DMS 273 treated with DMSO at 0.1 percent for 48 hours (cell line): ENCODE measurements at places on chromosomes 2 and 18.

DNA sequence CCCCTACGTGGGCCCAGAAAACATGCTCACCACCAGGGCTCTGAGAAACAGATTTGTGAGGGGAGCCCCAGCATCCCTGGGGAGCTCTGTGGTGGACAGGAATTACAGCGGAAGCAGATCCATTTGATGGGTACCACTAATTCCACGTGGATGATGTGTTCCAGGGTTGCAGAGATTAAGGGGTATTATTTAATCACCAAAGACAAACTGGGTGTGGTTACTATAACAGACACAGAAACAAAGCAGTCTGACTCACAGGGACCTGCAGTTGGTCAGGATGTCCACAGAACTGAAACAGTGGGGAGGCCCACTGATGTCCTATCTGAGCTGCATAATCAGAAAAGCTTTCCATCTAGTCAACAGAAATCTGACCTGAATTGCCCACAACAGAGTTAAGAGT lies 65.8 kb downstream of the PSMG2 start:
- DNase-seq, result no peak

DNA sequence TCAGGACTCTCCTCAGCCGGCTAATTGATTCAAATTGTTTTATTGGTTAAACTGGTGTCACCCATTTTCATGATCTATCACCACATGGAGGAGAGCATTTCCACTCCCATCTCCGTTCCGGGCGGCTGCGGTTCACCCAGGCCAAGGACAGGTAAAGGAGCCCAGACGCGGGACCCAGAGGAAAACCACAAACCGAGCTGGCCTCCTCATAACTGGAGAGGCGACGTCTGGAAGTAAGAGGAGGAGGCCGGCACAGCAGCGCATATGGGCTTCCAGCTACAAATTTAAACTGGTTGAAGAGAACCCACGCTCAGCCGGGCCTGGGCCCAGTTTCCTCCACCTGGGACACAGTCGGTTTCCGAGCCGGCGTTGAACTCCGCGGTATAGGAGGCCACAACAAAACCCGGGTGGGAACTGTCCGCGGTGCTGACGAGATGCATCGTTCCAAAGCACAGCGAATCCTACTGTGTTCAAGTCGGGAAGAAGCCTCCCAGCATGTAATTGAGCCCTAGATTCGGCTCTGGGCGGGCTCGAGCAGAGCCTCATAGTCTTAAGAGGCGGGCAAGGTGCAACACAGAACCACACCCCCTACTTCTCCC lies 3.0 kb upstream of the SKOR2 start:
- DNase-seq, result no peak

- no peak for DNase-seq
Observed at GRCh38 chr18:25819746-25820363, 270.6 kb downstream of the SS18 start.

DNA sequence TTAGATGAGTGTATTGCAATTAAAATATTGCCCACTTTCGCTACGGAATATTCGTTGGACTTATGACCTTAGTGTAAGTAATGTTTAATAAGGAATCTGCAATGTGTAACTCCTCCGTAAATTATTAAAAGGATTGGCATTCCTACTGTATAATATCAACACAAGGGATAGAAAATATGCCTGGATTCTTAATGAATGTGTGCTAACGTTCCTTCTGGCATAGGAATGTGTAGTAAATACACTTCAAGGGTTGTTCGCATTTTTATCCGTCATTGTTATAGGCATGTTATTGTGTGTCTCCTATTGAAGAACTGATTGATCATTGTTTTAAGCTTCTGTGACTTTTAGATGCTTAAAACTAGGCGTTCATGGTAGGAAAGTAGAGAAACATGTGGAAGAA lies 134.5 kb downstream of the NEDD4L start:
- no peak for DNase-seq

DNA sequence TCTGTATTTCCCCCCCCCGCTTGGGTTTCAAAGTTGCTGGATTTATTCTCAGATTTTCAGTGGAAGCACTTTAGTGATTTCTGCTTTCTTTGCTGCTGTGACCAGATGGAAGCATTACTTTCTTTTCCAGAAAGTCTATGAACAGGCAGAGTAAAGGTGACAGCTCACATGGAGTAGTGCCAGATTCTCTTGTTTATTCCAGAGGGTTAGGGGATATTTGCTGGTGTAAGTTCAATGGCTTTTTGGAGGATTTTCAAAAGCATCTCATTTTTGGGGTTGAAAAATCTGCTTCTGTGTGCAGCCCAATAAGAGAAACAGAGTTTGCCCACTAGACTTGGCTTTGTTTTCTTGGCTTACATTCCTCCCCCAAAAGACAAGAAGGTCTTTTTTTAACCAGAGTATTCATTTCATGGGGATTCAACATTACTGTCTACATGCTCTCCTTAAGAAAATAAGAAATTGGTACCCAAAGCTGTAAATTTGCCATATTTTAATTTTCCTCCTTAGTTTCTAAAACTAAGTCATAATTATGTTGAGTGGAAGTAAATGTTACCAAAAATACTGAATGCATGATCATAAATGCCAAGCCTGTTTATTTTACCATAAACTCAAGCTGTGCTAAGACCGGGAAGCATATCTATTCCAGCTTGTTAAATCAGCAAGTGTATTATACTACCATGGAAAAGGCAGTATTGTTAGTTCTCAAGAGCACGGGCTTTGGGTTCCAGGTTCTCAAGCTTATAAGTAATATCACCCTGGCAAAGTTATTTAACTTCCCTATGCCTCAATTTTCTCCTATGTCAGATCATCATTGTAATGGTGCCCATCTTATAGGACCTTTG lies 557.2 kb downstream of the CPS1 start:
- DNase-seq, result no peak

- DNase-seq, result no peak
Observed at GRCh38 chr2:186984966-186985365, 136.0 kb upstream of the ZSWIM2 start.

GRCh38 chr2:115036818-115037217 lies 594.4 kb downstream of the DPP10 start:
- no peak for DNase-seq

GRCh38 chr2:12502759-12503158 lies 214.0 kb upstream of the TRIB2 start:
- no peak for DNase-seq

DNA sequence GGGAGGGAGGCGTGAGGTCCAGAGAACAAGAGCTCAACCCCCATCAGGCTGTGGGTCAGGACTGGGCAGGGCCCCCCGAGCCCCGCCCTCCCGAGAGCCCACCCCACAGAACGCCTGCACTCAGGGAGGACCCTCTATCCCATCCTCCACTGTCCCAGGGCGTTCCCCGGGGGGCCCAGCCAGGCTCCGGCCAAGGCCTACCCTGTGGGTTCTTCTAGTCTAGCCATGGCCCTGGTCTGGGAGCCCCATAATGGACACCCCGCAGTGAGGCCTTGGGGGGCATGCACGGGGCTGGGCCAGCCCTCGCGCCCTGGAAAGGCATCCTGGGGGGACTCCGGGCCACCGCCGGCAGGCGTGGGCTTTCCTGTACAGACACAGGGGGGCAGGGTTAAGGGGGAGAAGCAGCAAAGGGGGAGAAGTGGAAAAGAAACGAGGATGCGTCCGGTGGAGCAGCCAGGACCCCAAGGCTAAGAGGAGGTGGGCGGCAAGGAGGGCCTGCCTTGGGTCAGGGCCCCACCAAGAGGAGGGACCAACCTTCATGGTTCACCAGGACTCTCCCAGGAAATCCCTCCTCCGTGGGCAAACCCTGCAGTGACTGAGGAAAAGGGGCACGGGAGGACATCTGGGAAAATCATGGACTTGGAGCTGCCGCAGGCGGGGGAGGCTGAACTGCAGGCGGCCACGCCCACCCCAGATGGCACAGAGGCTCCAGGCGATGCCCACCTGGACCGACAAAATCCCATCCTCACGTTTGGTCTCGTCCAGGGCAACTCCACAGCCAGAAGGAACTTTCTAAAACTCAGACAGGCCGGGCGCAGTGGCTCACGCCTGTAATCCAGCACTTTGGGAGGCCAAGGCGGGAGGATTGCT lies 2.7 kb upstream of the CROCC2 start:
- no peak for DNase-seq

DNA sequence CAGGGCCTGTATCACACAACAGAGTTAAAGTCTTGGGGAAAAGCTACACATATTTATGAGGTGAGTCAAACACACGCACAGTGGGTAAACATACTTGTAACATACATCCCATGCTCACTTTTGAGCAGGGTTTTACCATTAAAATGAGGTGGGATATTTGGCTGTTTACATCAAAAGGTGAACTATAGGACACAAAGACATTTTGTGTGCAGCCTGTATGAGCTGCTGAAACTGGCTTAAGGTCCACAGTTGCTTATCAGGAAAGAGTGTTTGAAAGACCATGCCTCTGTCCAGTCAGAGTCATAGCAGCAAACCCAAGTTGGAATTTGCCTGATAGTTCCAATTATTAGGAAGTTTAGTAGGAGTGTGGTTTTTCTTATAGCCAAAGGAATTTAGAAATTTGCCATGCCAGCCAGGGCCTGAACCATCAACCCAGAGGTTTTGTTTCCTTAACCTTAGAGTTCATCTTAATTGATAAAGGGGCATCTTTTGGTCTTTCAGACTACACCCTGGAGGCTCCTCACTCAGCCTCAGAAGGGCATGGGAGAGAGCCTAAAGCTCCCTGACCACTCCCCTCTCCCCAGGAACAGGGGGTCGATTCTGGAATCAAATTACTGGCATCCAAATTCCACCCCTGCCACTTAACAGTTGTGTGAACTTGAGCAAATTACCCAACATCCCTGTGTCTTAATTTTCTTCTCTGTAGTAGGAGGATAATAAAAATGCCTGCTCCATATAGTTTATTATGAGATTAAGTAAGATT lies 29.9 kb upstream of the L3MBTL4 start:
- DNase-seq, result no peak

DNA sequence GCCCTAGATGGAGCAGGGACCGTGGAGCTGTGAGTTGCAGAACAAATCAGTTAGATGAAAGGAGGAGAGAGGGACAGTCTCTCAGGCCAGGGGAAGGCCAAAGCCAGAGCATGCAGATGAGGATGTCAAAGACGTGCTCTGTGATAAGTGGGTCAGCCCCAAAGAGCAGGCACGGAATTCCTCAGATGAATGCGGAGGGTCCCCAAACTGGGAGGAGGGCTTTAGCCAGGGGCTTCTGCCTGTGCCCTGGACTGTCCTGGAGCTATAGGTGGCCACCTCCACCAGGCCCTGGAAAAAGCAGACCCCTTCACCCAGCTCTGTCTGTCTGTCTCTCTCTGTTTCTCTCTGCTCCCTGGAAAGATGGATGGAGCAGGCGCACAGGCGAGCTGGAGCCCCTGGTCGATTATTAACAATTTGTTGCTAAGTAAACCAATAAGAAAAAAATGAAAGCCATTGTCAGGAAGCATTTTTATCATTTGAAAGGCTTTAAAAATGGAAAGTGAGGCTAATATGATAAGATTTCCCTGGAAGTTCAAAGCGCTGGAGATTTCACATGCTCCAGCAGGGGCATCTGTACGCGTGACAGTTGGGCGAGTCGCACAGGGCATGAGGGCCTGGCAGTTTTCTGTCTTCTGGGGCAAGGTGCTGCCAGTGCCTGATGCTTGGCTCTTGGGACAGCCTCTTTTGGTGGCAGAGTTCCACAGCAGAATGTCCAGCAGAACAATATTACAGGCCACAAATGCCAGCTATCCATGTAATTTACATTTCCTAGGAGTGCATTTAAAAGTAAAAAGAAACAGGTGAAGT lies 241.0 kb downstream of the GLI2 start:
- no peak for DNase-seq

GRCh38 chr2:234494361-234495250 lies 2.3 kb downstream of the ARL4C start:
- DNase-seq, result no peak

DNA sequence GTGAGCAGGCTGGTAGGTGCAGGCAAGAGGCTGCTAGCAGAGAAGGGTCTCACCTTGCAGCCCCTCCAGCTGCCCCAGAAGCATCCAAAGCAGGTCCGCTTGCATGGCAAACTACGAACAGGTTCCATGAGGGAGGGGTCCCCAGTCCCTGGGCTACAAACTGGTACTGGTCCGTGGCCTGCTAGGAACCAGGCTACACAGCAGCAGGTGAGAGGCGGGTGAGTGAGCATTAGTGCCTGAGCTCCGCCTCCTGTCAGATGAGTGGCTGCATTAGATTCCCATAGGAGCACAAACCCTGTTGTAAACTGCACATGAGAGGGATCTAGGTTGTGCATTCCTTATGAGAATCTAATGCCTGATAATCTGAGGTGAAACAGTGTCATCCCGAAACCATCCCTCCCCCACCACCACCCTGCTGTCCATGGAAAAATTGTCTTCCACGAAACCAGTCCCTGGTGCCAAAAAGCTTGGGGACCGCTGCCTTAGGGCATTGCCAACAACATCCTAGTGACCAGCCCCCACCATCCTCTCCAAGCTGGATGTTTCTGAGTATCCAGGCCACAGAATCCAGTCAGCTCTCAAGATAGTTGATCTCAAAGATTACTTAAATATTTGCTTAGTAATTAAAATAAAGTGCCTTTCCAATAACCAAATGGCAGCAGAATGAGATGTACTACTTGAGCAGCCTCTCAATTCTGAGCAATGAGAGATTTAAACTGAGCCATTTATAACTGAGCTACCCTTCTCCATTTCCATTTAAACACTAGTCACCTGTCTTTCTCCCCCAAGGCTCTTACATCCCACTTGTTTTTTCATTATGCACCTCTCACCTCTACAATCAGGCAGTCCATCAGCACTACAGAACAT lies 32.4 kb downstream of the LRP2 start:
- no peak for DNase-seq

DNA sequence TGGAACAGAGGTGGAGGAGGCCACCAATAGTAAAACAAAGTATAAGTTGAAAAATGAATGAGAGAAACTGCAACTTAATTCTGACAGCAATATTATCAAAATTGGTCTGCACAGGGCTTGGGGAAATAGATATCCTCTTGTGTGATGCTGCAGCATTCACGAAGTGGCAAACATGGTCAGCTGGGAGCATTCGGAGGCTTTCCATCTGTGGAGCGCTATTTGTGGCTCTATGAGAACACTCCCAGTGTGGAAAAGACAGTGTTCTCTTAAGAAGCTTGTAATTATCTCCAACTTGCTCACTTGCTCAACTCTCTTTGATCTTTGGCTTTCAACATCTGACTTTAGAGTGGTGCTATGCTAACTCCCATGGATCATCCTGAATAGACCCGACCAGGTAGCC lies 3.1 kb upstream of the FLACC1 start:
- no peak for DNase-seq

- no peak for DNase-seq
Observed at GRCh38 chr2:3040496-3041140, 337.0 kb downstream of the EIPR1 start.

DNA sequence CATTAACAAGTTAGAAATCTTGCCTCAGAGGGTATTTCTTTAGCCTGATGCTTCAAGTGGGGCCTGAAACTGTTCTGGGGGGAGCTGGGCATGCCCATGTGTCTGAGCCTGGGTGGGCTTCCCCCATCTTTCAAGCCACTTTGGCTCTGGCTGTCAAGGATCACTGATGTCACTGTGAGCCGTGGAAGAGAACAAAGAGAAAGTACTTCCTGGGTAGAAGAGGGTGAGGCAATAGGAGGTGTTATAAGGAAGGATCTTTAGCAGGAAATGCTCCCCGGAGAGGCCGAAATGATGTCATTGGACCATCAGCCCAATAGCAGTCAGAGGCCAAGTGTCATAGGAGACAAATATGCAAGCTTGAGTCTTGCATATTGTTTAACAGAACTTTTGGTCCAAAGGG lies 228.4 kb upstream of the MEX3C start:
- DNase-seq, result no peak

GRCh38 chr2:226977775-226978190 lies 141.9 kb downstream of the RHBDD1 start:
- DNase-seq, result no peak
